Bronchus fibroblast of lung (primary cell): ENCODE measurements at places on chromosomes 12 and 14. TPM values are rescaled to one million over a fixed set of nuclear protein-coding genes. Genes with fewer than 3 reads are reported as not detected.

The ACRBP gene
- 0.89 and 1.0 TPM in 2 replicates for total RNA-seq

The TMEM121 gene
- 9.1 and 11.4 TPM in 2 replicates for total RNA-seq

The BCL11B gene
- total RNA-seq = under 0.01 TPM in 1 of 2 replicates, not detected in the other

The ANO2 gene
- 0.50 TPM in 1 of 2 replicates, not detected in the other for total RNA-seq

The MMP19 gene
- total RNA-seq = 12.4 and 12.6 TPM in 2 replicates

The PPFIA2 gene
- 0.67 and 2.4 TPM in 2 replicates for total RNA-seq

The CLEC4C gene
- total RNA-seq = not detected in 2 replicates

The RAD51AP1 gene
- 14.7 and 21.9 TPM in 2 replicates for total RNA-seq

The HOXC10 gene
- not detected in 2 replicates for total RNA-seq

The ARHGAP9 gene
- total RNA-seq = not detected in 2 replicates

The C14orf180 gene
- total RNA-seq = not detected in 2 replicates

The MFAP5 gene
- 0.67 and 1.8 TPM in 2 replicates for total RNA-seq
